DMS79 treated with DMSO at 0.1 percent for 48 hours (cell line): ENCODE measurements at places on chromosomes 7 and 10.

DNA sequence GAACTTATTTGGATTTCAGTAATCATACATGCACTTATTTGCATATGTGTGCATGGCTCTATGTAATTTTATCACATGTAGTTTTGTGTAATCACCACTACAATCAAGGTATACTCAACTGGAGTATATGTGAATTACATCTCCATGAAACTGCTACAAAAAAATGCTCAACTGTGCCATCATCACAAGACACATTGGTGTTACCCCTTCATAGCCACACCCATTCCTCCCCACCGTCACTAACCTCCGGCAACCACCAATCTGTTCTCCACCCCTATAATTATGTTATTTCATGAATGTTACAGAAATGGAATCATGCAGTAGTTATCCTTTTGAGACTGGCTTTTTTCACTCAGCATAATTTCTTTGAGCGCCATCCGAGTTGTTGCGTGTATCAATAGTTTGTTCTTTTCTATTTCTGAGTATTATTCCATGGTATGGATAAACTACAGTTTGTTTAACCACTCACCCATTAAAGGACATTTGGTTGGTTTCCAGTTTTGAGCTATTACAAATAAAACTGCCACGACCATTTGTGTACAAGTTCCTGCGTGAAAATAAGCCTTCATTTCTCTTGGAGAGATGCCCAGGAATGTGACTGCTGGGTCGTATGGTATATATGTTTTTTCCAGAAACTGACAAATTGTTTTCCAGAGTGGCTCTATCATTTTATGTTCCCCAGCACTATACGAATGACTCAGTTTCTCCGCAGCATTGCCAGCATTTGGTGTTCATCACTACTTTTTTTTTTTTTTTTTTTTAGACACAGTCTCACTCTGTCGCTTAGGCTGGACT lies 11.3 kb upstream of the SMO start:
- DNase-seq, result no peak

DNA sequence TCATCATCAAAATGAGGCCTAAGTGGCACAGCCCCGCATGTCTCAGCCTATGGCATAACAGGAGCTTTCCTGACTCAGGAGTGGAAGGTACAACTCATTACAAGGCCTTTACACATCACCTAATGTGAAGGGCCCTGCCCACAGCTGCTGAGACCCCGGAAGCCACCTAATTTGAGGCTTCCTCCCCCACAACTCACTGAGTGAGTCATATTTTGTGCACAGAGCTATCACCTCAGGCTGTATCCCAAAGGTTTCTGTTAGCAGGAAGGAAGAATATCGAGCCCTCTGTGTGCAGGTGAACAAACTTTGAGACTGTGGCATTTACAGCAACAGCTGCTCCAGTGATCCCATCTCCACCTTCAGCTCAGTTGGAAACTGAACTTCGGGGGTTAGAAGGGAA lies 20.6 kb downstream of the HTR5A start:
- no peak for DNase-seq

DNA sequence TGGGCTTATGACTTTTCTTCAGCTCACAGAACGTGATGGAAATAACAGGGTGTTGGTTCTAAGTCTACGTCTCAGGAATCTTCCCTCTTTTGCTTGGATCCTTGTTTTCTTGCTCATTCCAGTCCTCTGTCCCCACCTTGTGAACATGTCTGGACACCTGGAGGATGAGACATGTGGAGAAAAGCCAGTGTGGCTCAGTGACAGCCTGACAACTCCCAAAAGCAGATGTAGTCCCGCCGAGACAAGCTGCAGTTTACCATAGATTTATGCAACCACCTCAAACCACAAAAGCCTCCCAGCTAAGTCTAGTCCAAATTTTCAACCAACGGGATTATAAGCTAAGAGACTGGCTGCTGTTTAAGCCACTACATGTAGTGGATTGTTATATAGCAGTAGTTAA lies 476.1 kb downstream of the SH2D4B start:
- no peak for DNase-seq

DNA sequence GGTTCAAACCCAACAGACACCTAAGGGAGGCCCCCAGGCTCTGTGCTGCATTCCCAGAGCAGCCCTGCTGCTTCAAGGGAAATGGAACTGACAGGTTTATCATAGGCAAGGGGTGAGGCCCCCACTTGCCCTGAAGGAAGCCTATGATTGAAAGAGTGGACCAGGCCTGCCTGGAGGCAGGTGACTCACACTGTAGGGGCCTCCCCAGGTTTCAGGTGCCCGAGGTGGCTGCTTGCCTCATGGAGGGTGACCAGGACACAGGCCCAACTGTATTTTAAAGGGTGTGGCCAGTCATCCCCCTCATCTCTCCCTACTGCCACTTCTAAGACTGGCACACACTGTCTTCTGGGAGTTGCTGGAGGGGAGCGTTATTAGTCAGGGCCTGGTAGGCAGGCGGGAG lies 85.4 kb downstream of the ATXN7L1 start:
- DNase-seq, result no peak

DNA sequence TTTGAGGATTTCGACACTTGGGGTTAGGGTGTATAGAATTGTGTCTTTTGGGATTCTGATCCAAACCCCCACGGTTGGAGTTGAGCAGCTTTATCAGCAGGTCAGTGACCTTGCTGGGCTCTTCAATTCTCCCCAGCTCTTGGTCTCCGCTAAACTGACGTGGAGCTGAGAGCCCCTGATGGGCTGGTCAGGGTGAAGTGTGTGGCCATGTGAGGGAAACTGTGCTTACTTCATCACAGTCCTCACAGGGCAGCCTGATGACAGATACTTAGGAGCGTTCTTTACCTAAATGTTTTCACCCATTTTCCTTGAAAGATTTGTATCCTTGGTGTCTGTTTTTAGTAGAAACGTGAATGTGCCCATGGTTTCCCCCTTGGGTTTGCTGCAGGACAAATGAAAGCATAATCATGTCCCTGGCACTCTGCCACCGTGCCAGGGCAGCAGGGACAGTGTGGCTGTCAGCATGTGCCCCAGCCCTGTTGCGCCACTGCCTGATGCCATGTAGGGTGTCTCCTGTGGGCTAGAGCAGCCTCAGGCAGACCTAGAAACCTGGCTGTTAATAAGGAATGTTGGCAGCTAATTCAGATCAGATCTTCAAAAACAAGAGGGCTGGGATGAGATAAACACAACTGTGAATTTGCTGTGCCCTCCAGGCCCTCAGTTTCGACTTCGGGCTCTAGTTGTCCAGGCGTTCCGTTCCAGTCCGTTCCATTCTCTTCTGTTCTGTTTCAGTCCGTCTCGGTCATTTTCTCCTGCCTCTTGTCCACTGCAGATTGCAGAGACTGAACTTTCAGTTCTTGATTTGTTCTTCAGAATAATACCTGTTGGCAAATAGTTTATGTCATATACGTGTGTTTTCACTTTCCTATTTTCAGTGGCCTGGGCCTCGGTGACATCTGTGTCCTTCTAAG lies 96.8 kb downstream of the TRRAP start:
- DNase-seq, result no peak

DNA sequence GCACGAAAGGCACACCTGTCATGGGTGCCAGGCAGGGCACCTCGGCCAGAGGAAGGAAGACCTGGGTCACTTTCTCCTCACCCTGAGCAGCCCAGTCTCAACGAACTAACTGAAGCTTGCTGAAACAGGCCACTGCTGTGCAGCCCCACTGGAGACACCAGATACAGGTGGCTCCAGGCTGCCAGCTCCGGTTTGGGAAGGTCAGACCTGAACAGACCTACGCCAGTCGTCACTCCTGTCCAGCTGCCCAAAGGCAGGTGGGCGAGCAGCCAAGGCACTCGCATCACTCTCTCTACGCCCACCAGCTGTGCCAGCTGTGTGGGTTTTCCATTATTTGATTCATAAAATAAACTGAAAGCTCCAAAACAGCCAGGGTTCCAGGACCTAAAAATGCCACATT lies 256.1 kb downstream of the ZMYND11 start:
- peak; percentile 56 for DNase-seq

- no peak for DNase-seq
Observed at GRCh38 chr7:91692800-91693199, 187.7 kb downstream of the MTERF1 start.

DNA sequence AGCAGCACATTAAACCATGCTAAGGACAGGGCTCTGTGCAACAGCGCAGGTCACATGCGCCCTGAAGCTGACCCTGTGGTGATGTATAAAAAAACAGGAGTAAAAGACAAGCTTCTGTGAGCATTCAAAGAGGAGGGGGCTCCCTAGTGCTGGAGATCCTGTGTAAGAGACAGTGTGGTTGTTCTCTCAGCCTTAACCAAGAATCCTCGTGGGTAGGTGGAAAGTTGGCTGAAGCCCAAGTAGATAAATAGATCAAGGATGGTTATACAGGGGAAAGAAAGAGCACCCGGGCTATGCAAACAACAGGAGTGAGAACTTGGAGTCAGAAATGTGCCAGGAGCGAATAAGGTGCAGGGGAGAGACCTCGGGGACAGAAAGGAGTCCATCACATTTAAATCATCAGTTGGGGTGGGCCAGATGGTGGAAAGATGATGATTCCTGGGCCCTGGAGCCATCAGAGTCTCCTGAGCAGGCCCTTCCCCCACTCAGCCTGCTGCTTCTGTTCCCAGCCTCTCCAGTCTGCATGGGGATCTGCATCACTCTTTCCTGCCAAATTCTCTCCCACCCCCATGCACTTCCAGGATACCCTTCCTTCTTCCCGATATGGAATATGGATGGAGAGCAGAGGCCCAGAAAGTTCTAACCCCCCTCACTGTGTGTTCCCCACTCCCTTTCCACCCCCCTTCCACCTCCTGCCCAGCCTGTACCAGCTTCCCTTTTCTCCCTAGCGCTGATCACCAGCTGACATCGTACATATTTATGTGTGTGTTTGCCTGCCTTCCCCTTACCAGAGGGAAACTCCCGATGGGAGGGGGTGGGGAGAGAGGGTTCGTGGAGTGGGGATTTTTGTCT lies 78.1 kb upstream of the PRR15 start:
- DNase-seq, result peak; percentile 9

DNA sequence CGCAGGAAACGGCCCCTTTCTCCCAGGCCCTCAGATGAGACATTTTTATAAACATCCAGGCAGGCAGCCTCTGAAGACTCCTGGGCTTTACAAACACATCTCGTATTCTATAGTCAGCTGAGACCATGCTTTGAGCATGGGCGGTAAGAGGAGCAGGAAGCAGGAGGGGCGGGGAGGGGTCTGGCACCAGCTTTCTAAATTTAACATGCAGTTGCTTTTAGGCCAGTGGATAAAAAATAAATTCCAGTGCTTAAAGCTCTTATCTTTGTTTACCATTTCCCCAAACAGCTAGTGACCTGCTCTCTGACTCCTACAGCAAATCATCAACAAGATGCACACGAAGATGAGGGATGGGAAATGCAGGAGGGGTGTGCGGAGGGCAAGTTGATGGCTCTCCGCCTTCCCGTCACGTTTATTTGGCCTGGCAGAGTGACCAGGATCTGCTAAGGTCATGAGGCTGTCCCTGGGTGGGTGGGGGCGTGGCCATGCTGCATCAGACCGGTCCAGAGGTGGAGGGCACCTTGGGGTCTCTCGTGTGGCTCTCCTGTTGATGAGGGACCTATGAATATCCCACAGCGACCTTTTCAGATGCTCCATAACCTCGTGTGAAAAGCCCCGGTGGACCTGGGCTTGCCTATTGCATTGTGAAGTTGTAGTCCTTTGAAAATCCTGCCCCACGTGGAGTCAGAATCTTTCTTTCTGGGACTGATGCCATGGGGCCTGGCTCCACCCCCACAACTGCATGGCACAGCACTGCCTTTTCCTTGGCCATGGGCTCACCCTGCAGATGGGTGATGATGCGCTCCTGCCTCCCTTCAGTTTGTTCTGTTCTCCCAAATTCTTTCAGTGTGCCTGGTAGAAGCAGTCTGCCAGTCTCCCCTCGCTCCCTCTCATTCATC lies 67.5 kb downstream of the PARP12 start:
- no peak for DNase-seq

GRCh38 chr10:116241642-116242410 lies 31.2 kb downstream of the GFRA1 start:
- no peak for DNase-seq

DNA sequence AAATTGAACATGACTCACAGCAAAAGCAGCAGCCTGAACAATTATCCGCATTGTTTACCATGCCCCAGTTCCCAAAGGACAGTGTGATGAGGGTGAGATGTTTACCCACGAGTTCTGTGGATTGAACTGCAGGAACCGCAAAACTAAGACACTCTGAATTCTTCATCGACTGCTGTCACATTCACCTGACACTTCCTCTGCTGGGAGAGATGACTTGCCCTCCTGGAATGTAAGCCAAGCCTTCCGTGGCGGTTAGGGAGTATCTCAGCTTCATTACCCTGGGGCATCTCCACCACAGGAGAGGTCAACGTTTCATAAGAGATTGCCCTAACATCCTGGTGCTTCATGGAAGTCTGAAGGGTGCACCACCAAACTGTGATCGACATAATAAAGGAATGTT lies 374.6 kb upstream of the ADARB2 start:
- no peak for DNase-seq

GRCh38 chr10:12218991-12219390 lies 23.0 kb downstream of the CDC123 start:
- no peak for DNase-seq

DNA sequence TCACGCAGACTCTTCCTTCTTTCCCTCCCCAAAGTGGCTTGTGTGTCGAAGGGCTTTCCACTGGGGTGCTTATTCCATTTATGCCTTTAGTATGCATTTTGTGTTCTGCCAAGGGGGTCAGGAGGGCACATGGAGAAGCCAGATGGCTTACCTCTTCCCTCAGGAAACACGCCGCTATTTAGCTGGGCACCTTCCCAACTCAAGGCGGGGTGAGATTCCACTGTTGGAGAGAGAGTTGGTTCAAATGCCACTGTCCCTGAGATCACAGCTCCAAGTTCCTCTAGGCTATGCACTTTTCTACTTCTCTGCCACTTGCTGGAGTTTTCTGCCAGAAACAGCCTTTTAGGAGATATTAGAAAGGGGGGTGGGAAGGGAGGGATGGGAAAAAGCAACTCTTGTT lies 1091.8 kb downstream of the LRMDA start:
- no peak for DNase-seq

GRCh38 chr7:51789489-51789888 lies 472.9 kb upstream of the COBL start:
- no peak for DNase-seq

GRCh38 chr7:39446546-39446945 lies 119.7 kb upstream of the YAE1 start:
- no peak for DNase-seq

GRCh38 chr10:132443605-132443982 lies 46.6 kb downstream of the PWWP2B start:
- DNase-seq, result no peak

DNA sequence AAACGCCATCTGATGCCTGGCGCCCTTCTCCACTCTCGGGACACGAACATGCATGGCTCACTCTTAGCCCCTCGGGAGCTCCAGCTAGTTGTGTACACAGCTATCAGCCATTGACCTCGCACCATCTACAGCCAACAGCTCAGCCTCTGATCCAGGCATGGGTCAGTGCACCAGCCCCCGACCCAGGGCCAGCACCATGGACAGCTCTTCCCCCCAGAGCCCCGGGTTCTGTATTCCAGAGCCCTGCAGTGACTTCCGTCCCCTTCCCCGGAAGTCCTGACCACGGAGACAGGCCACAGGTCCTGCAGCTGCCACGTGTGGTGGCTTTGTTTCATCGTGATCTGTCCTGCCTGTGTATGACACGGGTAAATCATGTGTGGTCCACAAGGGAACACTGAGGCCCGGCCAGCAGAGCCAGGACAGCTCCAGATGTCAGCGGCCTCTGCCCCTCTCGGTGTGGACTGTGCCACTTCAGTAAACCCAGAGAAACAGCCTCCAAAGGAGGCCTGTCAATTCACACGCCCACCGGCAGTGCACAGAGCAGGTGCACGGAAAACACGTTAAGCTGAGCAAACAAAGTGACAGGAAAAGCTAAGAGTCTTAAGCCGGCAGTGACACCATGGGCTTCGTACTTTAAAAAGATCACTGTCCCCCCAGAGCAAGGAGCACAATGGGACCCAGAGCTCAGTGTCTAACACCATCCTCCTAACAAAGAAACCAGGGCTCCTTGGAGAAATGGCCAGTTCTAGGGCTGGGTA lies 13.0 kb downstream of the STK32C start:
- DNase-seq, result no peak
